Activated T-cell treated with anti-CD3 and anti-CD28 coated beads, Interleukin-2, amount 50 U/mL, for 1 hour (primary cell): ENCODE measurements at places on chromosomes 6 and 20.

GRCh38 chr20:25397096-25397495, 6.5 kb upstream of the ABHD12 start:
- DNase-seq: no peak

GRCh38 chr6:165663736-165664558, 906 bp upstream of the PDE10A start:
- no peak for DNase-seq

DNA sequence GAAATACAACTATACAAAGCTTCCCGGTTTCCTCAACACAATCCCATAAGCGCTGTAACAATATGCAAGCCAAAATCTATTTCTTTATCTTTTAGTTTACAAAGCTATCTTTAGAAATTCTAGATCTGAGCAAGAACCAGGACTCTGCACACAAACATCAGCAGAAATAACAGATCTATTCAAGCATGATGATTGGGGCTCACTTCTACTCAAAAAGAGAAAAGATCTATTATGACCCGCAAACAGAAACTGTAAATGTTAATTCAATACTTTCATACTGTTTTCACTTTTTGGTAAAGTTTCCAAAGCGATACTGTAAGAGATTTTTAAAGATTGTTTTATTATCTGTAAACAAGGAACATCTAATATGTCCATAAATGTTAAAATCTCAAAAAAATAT, 86.6 kb downstream of the SESN1 start:
- no peak for DNase-seq

DNA sequence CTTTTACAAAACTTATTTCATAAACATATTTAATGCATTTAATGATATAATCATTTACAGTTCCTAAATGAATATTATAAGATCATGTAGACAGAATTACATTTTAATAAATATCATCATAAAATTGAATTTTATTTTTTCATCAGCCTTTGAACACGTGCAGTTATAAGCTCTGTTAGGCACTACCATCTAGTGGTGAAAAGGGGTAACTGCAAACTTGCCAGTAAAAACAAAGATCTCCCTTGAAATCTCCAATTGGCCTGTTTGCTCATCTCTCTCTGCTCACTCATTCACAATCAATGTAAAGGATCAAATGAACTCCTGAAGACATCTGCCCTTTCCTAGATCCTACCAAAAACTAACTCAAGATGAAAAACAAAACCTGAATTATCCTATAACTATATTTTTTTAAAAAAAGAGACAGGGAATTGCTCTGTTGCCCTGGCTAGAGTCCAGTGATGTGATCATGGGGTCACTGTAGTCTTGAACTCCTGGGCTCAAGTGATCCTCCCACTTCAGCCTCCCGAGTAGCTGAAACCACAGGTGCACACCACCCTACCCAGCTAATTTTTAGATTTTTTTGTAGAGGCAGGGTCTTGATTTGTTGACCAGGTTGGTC, 31.7 kb downstream of the SAMHD1 start:
- peak; percentile 4 for DNase-seq

DNA sequence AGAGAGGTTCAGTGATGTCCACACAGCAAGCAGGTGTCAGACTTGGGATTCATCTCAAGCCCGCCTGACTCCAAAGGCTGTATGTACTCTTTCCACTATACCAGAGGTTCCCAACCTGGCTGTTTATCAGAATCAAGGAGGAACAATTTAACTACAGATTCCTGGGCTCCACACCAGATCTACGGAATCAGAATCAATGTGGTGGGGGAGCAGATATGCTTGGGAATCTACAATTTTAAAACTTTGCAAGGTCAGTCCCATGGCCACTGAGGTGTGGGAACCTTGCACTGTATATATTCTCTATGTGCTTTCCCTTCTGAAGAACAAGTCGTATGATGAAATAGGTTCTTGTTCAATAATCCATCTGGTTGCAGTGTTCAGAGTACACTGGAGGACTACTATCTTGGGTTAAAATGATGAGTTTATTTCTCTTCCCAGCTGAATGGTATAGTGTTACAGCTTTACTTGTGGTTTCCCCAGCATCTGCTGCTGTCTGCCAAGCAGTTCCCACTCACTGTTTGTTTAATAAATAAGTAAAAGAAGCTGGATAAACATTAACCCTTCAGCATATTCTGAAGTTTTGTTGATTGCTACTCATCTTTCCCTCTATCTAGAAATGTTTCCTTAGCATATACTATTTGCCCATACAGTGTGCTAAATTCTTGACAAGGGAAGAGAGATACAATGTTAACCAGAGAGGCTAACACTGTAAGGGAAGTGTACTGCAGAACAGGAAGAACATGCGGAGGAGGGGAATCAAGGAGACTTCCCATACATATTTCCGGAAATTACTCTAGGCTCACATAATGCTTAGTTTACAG, 9.9 kb downstream of the TTI1 start:
- DNase-seq: no peak

DNA sequence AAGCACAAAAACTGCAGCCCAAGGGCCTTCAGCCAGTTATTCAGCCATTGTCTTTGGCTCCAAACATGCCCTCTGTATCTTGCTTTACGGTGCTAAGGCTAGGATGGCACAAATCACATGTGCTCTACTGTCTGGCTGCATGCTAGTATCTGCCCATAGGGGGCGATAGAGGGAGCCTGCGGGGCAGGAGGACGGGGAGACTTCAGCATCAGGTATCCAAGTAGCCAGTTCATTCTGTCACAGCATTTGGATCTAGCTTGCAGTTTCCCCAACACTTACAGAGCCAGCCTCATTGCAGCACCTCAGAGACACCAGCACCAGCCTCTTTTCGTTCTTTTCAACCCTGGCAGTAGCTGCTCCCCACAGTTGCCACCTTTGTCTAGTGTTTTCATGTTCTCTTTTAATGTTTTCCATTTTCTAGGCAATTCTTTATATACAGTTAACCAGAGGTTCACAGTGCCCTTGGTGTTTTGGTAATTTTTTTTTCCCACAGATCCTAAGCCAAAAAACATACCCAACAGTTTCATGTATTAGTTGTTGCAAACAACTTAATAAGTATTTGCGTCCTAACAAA, 705.9 kb downstream of the PTPRT start:
- no peak for DNase-seq

DNA sequence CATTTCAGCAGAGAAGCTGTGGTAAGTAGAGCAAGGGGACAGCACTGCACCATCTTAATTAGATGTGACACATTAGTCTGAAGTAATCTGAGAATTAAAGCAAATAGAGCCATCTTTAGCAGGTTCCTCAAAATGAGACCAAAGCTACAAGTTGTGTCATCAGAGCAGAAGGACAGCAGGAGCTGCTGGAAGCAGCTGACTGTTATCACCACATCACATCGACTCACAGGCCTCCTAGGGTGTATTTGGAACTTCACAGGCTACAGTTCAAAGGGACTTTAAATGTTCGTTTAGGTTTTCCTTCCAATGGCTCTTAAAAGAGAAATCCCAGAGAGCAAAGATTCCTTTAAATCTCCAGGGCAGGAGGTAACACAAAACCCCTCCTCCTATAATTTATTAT, 69.5 kb downstream of the LCA5 start:
- no peak for DNase-seq

- no peak for DNase-seq
Measured at GRCh38 chr6:17719323-17720041, 12.8 kb upstream of the NUP153 start.

DNA sequence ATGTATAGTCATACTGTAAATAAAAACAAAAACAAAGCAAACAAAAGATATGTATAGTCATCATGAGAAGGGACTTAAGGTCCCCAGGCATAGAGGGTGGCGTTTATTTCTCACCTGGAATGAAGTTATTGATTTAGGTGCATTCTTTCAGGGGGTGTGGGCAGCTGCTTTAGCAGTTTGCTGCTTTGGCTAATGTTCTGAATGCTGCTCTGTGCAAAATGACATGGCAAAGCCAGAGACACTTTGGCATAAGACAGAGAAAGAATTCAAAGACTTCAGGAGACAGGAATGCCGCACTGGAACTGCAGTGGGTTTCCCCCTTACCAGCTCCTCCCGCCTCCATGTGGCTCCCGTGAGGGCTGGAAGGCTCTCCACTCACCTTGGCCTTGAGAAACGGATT, 36.4 kb upstream of the NELFCD start:
- DNase-seq: no peak

GRCh38 chr6:163904186-163904585, 489.7 kb downstream of the QKI start:
- DNase-seq: no peak

DNA sequence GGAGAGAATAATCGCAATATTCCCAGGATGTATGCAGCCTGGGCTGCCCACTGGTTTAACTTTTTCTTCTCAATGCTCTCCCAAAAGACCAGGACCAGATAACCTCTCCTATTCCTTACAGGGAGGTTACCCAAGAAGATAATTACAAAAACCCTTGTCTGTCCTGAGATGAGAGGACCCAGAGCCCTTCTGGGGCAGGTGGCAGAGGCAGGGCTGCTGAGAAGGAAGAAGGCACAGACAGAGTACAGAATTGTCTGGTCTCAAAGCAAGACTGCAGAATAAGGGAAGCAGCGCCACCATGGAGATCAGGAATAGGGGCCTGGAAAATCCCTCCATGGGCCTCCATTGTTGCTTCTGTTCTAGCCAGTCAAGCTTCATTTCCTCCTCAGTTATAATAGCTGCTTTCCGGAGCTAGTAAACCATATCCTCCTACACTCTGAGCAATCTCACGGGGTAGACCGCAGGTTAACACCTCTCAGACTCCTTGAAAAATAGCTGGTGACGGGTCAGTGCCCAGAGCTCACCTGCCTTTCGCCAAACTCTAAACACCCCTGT, 463 bp upstream of the HLA-DMB start:
- DNase-seq: peak; percentile 39

- no peak for DNase-seq
Measured at GRCh38 chr6:20564269-20564668, 30.0 kb downstream of the CDKAL1 start.

GRCh38 chr6:3138341-3138740, 19.0 kb downstream of the TUBB2A start:
- DNase-seq: no peak

- no peak for DNase-seq
Measured at GRCh38 chr6:111982681-111983080, 71.2 kb upstream of the CCN6 start.

- no peak for DNase-seq
Measured at GRCh38 chr6:124958759-124959354, 3.4 kb upstream of the RNF217 start.

DNA sequence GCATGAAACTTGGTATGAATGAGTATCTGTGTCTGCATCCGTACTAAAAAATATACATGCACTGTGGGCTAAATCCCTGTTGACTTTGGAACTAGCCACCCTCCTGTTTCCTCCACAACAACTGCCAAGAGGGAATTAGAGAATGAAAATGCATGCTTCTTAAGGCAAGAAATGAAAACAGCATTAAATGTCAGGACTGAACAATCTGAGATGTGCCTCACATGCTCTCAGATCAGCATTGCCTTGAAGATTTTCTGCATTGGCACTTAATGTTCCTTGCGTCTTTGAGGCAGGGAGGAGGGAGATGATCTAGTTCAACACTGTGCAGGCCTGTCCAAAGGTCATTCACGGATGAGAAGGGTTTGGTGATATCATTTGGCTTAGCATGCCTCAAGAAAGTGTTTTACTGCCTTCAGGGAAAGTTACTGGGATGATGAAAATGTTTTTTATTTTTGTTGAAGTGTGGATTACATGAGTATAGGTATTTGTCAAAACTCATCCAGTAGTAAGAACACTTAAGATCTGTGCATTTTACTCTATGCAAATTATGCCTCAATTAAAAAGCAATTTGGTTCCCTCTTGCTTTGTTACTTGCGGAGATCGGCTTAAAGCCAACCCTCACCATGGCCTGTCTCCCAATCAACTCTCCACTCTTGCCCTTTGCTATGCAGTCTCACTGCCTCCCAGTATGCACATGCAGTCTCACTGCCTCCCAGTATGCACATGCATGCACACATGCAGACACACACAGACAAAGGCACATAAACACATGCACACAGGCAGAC, 47.5 kb upstream of the RIN2 start:
- no peak for DNase-seq

DNA sequence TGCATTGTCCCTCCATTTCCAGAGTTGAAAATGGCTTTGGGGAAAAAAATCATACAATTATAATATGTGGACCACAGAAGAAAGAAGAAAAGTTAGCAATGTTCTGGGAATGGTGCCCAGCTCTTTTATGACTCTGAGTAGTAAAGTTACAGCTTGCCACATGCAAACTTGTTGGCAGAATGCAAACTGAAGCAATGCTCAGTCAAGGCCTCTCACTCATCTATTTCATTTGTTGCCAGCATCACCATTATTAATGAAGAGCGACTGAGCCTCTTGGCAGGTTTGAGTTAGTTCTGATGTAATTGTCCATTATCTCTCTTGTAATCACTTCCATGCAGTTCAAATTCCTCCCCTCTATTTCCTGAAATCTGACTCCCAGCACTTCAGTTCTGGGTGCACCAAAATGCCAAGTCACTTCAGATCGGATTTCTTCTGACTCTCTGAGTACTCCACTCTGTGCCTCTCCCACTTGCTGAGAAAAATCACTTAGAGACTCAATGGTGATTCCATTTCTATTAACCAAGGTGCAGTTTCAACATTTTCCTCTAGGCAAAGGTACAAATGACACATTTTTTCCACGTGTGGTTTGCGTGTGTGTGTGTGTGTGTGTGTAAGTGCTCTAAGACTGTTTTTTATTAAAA, 154.4 kb upstream of the STMND1 start:
- no peak for DNase-seq

DNA sequence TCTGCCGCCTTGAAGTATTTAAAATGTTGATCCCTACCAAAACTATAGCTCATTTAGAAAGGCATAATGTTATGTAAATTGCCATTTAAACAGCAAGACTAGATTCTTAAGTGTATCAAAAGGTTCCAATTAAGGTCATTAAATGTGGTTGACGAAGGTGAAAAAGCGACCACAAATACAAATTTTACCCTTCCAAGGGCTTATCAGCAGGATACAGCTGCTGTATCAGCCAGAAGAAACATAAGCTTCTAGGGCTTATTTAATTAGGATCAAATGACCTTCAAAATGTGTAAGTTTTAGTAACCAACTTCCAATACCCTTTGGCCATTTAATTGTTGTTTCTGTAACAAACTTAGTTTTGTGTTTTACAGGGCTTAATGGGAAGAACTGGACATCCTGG, 139.9 kb downstream of the COL9A1 start:
- no peak for DNase-seq

- no peak for DNase-seq
Measured at GRCh38 chr20:19998990-19999705, 18.0 kb upstream of the NAA20 start.

GRCh38 chr6:92806254-92806653, 613.1 kb downstream of the EPHA7 start:
- no peak for DNase-seq

- peak; percentile 24 for DNase-seq
Measured at GRCh38 chr6:151763938-151764680, 43.4 kb upstream of the ESR1 start.

GRCh38 chr6:2873643-2874042, 29.5 kb downstream of the SERPINB9 start:
- DNase-seq: no peak
